ENCODE measurements at places on chromosomes 5 and 9. TPM values are rescaled to one million over a fixed set of nuclear protein-coding genes. Genes with fewer than 3 reads are reported as not detected.

Gene ZNF462
- total RNA-seq, result 93.4 TPM

DNA sequence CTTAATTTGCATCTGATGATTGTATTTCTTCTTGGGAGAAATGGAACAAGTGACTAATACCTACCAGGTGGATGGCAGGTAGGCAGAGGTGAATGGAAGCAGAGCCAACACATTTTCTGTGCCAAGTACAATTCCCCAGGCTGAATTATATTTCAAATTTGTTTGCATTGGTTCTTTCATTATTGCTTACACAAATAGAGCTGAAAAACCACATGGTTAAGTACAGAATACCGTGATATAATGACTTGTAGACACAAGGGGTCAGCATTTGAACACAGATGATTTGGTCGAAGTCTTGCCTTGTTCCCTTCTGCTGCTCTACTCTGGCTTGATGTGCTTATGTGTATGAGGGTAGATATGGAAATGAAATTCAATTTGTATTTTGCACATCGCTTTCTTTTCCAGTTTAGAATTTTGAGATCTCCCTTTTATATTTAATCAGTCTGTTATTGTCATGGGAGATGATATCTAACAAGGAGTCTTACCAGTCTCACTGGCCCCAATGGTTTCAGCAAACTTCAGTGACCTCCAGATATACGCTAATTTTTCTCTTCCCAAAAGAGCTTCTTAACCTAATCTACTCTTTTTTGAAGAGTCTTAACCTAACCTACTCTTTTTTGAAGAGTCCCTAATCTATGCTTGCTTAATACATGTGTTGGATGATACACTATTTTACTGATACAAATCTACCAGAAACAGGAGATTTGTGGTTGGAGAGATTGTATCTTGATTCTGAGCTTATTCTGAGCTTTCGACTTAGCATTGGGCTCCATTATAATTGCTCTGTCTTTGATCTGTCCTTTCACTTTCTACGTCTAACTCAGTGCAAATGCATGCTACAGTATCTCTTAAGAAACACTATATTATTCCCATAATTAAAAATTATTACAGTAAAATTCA lies 88.1 kb downstream of the PCSK1 start:
- peak; percentile 59 for DNase-seq
- H3K27ac ChIP-seq, result no peak overlapping the region
- H3K4me1 ChIP-seq, result no peaks in the 10 kb centered on the region
- H3K27me3 ChIP-seq, result no peaks in the 10 kb centered on the region

GRCh38 chr5:78843436-78843835 lies 141.7 kb downstream of the ARSB start:
- no peak overlapping the region for H3K4me3 ChIP-seq
- no peaks in the 10 kb centered on the region for H3K36me3 ChIP-seq
- DNase-seq, result no peak
- H3K27me3 ChIP-seq, result no peaks in the 10 kb centered on the region
- H3K27ac ChIP-seq, result no peak overlapping the region

DNA sequence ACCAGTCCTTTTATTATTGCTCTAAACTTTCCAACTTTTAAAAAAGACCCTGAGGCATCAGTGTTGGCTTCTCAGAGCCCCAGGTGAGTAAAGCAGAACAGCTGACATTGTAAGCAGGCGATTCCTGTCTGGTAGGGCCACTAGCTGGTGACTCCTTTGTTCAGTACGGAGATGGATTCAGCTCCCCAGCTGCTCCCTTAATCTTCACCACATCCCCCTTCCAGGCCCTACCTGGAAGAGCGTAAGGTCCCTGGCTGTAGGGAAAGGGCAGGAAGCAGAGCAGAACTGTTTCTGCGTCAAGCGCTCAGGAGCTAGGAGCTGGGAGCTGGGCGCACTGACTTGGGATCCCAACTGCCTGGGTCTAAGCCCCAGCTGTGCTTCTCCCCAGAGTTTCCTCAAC lies 203.7 kb upstream of the TAS2R1 start:
- no peak overlapping the region for H3K4me3 ChIP-seq
- H3K4me1 ChIP-seq, result peaks cover 34% of the 10 kb centered on the region
- H3K27me3 ChIP-seq, result no peaks in the 10 kb centered on the region
- H3K27ac ChIP-seq, result no peak overlapping the region
- peak; percentile 28 for DNase-seq
